ENCODE measurements at places on chromosomes 3 and 15. TPM values are rescaled to one million over a fixed set of nuclear protein-coding genes. Genes with fewer than 3 reads are reported as not detected.

LIPH gene
- total RNA-seq = 7.5 TPM

LRRC31 gene
- total RNA-seq = not detected

MINDY2 gene
- 7.7 TPM for total RNA-seq

BMF gene
- 1.6 TPM for total RNA-seq

ASB14 gene
- total RNA-seq = not detected

ADPRH gene
- 2.3 TPM for total RNA-seq

HEXA gene
- 142 TPM for total RNA-seq

BCL2A1 gene
- 11.4 TPM for total RNA-seq

RASL12 gene
- 0.15 TPM for total RNA-seq

KNL1 gene
- 3.8 TPM for total RNA-seq

FETUB gene
- total RNA-seq = 0.14 TPM

CEP70 gene
- 8.6 TPM for total RNA-seq

MCF2L2 gene
- 0.75 TPM for total RNA-seq

CCR3 gene
- total RNA-seq = not detected

TM4SF1 gene
- total RNA-seq = 1,846 TPM

NDN gene
- total RNA-seq = 0.28 TPM

GOLGA8B gene
- 19.2 TPM for total RNA-seq

SLC24A5 gene
- total RNA-seq = not detected

DUOX2 gene
- 0.05 TPM for total RNA-seq

SNURF gene
- 8.4 TPM for total RNA-seq

DTWD1 gene
- 16.8 TPM for total RNA-seq

RTP1 gene
- not detected for total RNA-seq

RHCG gene
- 41.2 TPM for total RNA-seq

LRIG1 gene
- 4.1 TPM for total RNA-seq

AGTR1 gene
- total RNA-seq = 0.54 TPM

STRIT1 gene
- total RNA-seq = not detected

FBXL22 gene
- total RNA-seq = 0.32 TPM

CISH gene
- 0.65 TPM for total RNA-seq

Measured in A549 treated with ZK216348 at 1 μM for 4 hours (cell line).